ENCODE measurements at places on chromosomes 4 and X.

DNA sequence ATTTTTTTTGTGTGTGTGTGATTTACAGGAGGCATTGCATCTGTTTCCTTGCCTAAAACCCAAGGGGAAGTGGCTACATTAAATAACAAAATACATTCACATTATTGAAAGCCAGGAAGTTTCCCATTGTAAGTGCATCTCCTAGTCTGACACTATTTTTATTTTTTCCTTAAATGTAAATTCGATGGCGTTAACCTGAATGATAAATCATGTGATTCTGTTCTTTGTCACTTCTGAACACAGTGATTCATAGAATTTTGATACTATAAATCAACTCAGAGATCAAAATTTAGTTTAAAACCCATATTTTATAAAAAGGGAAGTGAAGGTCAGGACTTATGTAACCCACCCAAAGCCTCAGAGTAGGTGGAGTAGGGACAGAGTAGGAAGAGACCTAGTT, 258.1 kb downstream of the GABRG1 start:
- DNase-seq = no peak

DNA sequence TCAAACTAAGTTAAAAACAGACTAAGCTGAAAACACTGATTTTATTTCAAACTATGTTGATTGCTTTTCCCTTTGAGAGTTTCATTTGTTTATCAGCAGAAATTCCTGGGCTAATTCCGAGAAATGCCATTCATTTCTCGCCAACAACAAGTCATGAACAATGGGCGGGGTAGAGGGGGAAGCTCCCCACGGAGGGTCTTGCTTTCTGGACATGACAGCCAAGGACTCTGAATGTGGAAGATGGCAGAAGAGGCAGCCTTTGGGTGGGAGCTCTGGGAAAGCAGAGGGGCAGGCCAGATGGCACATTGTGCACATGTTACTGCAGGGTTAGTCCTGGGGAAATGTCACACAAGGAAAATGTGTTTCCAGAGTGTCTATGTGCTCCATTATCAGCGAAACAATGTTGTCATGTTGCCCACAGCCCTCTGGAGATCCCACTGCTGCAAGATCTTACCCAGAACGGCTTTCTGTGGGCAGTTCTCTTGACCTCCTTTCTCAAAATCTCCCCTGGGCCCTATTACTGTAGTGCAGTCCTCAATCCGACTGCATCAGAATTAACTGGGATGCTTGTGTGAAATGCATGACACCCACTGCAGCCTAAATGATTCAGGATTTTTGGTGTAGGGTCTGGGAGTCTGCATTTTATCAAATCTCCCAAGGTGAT, 45.0 kb downstream of the CHRDL1 start:
- no peak for DNase-seq

DNA sequence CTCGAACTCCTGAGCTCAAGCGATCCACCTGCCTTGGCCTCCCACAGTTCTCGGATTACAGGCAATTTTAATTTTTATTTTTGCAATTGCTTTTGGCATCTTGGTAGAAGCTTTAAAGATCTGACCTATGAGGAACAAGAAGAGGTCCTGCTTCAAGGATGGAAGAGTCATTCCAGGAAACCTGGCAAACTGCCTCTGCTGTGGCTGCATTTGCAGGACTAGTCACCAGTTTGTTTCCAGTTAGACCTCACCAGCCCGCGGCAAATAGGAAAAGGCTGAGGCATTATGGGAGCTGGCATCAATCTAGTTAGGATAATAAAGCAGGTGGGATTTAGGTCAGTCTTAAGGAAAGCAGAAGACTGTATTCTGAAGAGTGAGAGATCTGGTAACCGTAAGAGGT, 51.9 kb upstream of the LAS1L start:
- no peak for DNase-seq

DNA sequence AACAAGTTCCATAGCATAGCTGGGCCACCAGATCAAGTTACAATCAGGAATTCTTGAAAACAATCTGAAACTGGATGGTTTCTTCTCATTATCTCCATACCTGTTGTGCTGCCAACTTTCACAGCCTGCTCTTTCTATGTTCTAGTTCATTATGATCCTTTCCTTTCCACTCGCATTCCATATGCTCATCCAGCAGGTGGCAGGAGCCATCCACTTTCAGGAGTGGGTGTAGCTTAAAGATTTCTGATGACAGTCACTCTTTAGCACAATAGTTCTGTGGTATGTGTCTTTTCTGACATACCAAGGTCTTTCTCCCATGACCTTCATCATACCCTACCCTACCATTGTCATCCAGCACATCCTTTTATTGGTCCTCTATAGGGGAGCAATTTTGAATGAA, 46.4 kb downstream of the PAGE2 start:
- peak; percentile 9 for DNase-seq

- no peak for DNase-seq
Measured at GRCh38 chr4:106746451-106746850, 289.7 kb downstream of the DKK2 start.

GRCh38 chr4:2135083-2135482, 76.0 kb downstream of the NAT8L start:
- DNase-seq = no peak

DNA sequence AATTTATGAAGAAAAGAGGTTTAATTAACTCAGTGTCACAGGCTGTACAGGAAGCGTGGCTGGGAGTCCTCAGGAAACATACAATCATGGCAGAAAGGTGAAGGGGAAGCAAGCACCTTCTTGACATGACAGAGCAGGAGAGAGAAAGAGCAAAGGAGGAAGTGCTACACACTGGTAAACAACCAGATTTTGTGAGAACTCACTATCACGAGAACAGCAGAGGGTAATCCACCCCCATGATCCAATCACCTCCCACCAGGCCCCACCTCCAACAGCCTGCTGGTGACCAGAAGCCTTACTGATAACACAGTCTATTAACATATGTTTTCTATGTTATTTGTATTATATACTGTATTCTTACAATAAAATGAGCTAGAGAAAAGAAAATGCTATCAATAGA, 254.8 kb downstream of the PCDH10 start:
- DNase-seq = no peak

DNA sequence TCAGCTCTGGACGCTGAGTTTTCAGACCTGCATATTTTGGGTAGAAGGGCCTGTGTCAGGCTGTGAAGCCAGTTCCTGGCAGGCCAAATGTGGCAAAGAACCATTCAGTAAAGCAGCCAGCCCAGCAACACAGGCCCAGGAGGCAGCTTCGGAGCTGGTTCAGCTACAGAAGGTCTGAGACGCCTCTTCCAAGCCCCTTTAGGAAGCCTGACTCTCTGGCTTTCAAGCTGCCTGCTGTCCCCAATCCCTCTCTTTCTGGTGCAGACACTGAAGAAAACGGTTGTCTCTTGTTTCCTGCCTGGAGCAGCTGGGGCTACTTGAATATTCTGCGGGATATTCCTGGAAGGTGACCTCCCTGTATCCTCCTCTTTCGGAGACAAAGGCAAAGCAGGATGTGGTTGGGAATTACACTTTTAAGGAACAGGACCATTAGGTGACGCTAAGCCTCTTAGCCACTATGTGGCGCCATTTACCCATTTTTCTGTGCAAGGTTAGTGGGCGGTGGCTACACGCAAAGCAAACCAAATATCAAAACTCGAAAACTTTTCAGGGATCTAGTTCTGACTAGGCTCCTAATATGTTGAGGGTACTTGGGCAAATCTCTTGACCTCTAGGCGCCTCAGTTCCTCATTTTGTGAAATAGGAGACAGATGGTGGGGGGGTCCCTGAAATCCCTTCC, 47.2 kb upstream of the LAS1L start:
- no peak for DNase-seq

GRCh38 chr4:84968925-84969324, 2.4 kb upstream of the WDFY3 start:
- DNase-seq = no peak

DNA sequence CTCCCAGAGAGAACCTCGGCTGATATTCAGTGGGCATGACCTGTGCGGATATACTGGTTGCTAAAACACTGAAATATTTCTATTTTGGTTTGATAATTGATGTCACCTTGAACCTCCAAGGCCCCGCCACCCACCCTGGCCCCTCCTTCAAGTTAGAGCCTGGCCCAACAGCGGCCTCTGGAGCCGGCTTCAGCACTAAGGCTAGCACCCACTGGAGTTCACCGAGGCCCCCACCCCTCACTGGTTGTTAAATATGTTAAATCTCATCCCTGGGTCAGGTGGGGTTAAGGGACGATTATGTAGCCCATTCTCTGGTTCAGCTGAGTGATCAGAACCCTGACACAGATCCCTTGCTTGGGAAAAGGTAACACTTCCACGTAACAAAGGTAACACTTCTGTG, 24.3 kb downstream of the SEL1L3 start:
- no peak for DNase-seq

DNA sequence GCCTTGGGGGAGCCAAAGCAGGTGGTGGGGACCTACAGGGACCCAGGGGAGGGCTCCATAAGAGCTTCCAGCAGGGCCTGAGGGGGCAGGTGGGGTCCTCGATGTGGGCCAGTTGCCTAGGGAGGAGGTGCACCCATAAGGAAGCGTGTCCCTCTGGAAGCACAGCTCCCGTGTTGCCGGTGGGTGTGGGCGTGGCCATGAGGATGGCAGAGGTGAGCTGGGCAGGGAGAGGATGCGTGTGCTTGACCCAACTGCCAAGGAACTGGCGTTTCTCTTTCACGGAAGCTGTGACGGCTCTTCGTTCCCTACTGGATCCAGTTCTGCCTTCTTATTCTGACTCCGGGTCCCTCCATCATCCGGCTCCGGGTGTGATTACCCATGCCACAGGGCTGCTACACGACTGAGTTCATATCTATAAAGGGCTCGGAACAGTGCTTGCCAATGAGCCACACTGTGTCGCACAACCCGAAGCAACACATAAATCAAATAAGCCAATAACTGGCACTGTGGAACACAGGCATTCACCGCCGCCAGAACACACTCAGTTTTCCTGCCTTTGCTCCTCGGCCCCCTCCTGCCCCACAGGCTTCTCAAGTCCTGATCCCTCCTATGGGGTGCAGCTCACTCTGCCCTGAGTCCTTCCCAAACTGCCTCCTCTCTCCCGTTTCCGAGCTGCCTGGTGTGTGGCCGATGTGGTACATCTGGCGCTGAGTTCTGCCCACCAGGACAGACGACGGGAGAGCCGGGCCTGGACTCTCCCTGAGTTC, 35.5 kb downstream of the RNF212 start:
- no peak for DNase-seq

- DNase-seq = no peak
Measured at GRCh38 chr4:186132577-186133242, 28.2 kb downstream of the FAM149A start.

GRCh38 chr4:151356510-151356909, 31.1 kb upstream of the SH3D19 start:
- no peak for DNase-seq

GRCh38 chr4:86919561-86920223, 15.1 kb upstream of the AFF1 start:
- DNase-seq = no peak

DNA sequence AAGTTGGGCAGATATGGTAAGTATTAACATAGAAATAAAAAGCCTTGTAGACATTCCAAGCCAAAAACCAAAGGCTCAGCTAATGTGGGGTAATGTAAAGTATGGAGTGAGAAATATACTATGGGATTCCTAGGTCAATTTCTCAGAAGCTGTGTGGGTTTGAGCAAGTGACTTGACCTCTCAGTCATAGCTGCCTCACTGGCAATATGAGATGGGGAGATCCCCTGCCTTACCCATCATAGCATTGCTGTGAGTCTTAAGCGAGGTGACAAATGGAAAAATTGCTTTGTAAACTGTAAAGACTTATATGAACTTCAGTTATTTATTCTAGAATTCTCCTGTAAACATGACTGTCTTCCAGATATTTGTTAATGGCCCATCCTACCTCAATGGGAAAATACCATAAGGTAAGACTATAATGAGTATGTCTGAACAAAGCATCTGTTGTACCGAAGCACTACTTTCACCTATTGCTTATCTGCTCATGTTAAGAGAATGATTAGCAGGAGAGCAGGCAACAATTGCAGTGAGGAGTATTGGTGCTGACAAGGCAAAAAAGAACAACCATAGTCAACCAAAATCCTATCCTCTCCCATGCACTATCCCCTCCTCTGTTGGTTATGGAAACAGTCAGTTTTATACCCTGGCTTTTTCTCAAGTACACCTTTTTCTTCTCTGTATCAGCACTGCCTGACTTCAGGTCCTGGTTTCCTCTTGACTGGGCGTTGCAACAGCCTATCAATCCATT, 44.1 kb upstream of the TRPC3 start:
- DNase-seq = no peak

All from stimulated activated CD4-positive, alpha-beta T cell treated with anti-CD3 and anti-CD28 coated beads, TNF-alpha, amount 100 ng/mL, for 24 hours (primary cell).